Type B pancreatic cell (in vitro differentiated cells): ENCODE measurements at places on chromosomes 12 and 14. TPM values are rescaled to one million over a fixed set of nuclear protein-coding genes. Genes with fewer than 3 reads are reported as not detected.
A peak's percentile ranks its signal among the peaks of the same experiment; 100 is the strongest.

TEX52 gene
- total RNA-seq = not detected in 2 replicates

PLXNC1 gene
- total RNA-seq = 7.1 and 8.3 TPM in 2 replicates

CCDC177 gene
- 0.21 and 3.4 TPM in 2 replicates for total RNA-seq

GRCh38 chr14:37147310-37147880 lies 25.0 kb downstream of the SLC25A21 start:
- peaks cover 39% of the 10 kb centered on the region for H3K27me3 ChIP-seq
- H3K27ac ChIP-seq = no peak overlapping the region
- no peak for DNase-seq

GRCh38 chr12:112850383-112850782 lies 56.4 kb upstream of the OAS1 start:
- peaks cover 86% of the 10 kb centered on the region for H3K27me3 ChIP-seq
- DNase-seq = no peak
- no peaks in the 10 kb centered on the region for H3K4me1 ChIP-seq
- no peak overlapping the region for H3K27ac ChIP-seq

DNA sequence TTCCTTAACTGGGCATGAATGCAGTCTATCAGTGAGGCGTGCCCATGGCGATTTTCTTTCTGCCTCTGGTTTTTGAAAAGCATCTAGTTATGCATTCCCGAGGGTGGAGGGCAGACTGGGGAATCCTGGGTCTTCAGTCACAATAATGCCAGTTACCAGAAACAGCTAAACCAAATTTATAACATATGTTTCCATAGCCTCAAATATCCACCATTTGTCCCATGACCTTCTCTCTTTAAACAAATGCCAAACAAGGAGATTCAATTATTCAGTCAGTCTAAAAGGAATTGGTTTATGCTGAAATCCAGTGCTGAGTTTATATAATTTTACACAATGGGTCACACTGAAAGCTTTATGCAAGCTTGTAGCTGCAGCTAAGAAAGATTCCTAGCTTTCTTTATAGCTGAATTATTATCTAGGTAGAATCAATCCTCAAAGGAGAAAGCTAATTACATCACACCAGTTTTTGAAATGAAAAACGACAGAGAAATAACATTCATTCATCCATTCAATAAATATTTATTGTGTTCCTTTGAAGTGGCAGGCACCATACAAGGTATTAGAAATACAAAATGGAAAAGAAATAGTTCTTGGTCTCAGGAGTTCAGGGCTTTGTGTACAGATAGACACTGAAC lies 131.3 kb upstream of the RAP1B start:
- no peaks in the 10 kb centered on the region for H3K36me3 ChIP-seq
- DNase-seq = no peak
- no peaks in the 10 kb centered on the region for H3K27me3 ChIP-seq
- H3K4me1 ChIP-seq = peaks cover 11% of the 10 kb centered on the region
- H3K4me3 ChIP-seq = no peak overlapping the region
- peak overlapping the region; percentile 27 for H3K27ac ChIP-seq

- no peaks in the 10 kb centered on the region for H3K27me3 ChIP-seq
- DNase-seq = peak; percentile 96
- H3K4me1 ChIP-seq = peaks cover 49% of the 10 kb centered on the region
Observed at GRCh38 chr14:68816183-68816942, 23.5 kb upstream of the ZFP36L1 start.

- peaks cover 16% of the 10 kb centered on the region for H3K4me1 ChIP-seq
- no peaks in the 10 kb centered on the region for H3K27me3 ChIP-seq
- peak overlapping the region; percentile 91 for H3K4me3 ChIP-seq
Observed at GRCh38 chr14:64915797-64916196, 1.5 kb downstream of the CHURC1 start.

DNA sequence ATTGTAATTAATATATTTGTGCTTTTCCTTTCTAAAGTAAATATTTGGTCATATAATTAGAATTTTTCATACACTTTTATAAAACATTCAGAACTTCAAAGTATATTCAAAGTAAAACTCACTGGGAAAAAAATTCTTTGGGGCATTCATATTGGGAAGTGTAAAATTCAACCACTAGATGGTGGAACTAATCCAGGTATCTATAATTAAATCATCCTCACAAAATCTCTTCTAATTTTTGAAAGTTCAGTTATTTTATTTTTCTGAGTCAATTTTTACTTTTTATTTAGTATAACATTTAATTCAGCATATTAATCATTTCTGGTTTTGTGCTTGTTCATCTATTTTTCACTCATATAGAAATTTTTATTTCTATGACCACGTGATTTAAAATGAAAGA lies 81.0 kb downstream of the NTS start:
- H3K4me3 ChIP-seq = no peak overlapping the region
- H3K36me3 ChIP-seq = no peaks in the 10 kb centered on the region
- H3K27me3 ChIP-seq = no peaks in the 10 kb centered on the region
- DNase-seq = no peak
- no peak overlapping the region for H3K27ac ChIP-seq

DNA sequence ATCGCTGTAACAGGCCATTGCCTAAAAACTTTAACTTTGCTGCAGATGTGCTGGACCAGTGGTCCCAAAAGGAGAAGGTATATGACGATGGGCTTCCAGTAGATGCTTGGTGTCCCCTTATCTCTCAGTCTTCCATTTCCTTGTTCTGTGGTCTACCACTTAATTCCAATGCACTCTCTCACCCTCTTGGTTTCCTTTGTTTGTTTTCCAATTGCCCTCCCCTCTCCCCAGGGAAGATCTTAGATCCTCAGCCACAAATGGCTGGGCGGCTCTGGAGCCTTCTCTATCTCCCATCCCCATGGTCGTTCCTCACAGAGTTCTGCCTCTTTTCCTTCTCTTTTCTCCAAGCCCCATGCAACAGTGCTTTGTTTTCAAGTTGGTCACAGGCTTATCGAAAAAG lies 584 bp downstream of the ACSM4 start:
- DNase-seq = no peak
- H3K36me3 ChIP-seq = no peaks in the 10 kb centered on the region
- H3K27me3 ChIP-seq = peaks cover 37% of the 10 kb centered on the region

DNA sequence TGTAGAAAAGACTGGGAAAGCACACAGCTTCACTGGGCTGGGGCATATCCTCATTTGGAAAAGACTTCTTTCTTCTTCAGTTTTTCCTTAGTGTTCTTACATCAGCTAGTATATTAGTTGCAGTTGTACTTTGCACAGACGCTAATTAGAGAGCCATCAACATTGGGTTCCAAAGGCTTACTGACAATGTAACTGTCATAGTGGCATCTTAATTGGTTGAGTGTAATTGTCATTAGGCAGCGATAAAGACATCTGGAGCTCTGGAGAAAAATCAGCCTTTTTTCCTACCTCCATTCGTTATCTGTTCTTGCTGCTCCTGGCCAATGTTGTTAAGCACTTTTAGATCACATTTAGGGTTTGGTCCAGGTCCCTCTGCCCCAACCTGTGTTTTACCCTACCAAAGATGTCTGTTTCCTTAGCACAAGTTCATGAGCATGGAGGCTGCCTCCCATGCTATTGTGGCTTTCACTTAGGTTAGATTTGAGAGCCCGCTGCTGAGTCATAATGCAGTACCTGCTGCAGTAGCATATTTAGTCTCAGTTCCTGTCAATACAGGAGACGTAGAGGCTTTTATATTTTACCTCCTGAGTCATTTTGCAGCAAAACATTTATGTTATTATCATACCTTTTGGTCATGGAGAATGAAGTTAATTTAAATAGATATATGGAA lies 49.2 kb downstream of the FBXW8 start:
- H3K36me3 ChIP-seq = peaks cover 4% of the 10 kb centered on the region
- no peak overlapping the region for H3K4me3 ChIP-seq
- no peak overlapping the region for H3K27ac ChIP-seq
- peaks cover 10% of the 10 kb centered on the region for H3K4me1 ChIP-seq
- no peaks in the 10 kb centered on the region for H3K27me3 ChIP-seq
- DNase-seq = no peak
